ENCODE measurements at places on chromosomes 7 and 10.

GRCh38 chr10:116985611-116986010 is 19.4 kb downstream of the SHTN1 start:
- DNase-seq, result no peak

GRCh38 chr10:44519361-44519760 is 134.5 kb upstream of the CXCL12 start:
- no peak for DNase-seq

GRCh38 chr7:90178679-90179278 is 24.5 kb downstream of the STEAP1 start:
- no peak for DNase-seq

DNA sequence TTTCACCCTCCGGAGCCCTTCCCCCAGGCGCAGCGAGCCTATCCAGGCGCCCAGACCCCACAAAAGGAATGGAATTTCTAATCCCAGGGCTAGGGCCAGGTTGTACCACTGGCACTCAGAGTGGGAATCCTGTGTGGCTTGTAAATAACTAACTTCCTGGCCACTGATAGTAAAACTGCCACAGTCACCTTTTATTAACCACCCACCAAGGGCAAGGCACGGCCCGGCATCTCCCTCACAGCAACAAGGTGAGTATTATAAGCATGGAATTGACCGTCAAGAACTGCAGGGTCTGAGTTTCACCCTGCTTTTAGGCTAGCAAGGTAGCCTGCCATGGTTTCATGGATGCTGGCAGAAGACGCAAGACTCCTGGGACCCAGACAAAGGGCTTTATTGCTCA is 51.1 kb downstream of the SPOCK2 start:
- peak; percentile 20 for DNase-seq

- DNase-seq, result no peak
Observed at GRCh38 chr10:33483816-33484190, 149.3 kb upstream of the NRP1 start.

- no peak for DNase-seq
Observed at GRCh38 chr10:27157150-27157549, 2.0 kb downstream of the MASTL start.

DNA sequence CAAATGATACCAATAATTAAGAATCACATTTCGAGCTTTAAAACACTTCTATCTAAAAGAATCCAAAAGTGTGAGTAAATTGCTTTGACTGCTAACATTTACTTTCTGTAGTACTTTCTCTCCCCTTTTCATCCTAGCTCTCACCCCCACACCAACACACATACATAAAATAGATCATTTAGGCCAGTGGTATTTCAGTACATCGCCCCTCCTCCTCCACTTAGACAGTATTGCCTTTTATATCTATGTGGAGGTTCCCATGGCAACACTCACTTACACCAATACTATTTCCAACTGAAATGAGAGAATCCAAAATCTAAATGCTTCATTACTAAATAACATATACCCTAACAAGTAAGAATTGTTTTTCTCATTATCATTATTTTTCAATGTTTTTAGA is 58.9 kb downstream of the HIBADH start:
- DNase-seq, result no peak

DNA sequence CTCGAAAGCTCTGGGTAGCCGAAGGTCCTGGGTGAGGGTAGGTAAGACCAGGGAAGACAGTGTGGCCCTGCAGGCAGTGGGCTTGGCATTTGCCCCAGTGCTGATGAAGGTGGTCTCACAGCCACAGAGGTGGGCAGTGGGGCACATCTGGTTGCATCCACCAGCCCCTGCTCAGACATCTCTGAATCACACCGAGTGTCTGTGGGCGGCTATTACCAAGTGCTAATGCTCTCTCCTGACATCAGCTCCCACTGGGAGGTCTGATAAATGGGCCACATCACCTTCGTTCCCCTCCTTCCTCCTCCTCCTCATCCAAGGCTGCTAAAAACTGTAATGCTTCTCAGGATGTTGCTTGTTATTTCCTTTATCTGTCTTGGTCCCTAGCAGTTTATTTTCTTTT is 330.9 kb upstream of the COBL start:
- DNase-seq, result no peak

- DNase-seq, result peak; percentile 29
Observed at GRCh38 chr7:141462958-141463357, 88.3 kb upstream of the AGK start.

- DNase-seq, result no peak
Observed at GRCh38 chr7:111914291-111914690, 291.9 kb downstream of the DOCK4 start.

DNA sequence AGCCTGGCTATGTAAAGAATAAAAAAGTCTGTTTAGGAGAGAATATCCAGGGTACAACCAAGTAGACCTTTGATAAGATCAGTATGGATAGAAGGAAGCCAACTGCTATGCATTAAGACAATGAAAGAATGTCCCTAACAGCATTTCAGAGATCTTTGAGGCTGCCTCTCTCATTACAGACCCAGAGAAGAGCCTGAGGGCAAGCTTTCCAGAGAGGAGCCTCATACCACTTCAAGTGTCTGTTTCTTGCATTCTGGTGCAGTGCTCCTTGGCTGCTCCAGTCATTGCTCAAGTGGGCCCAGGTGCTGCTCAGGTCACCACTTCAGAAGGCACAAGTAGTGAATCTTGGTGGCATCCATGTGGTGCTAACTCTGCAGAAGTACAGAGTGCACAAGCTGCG is 514.0 kb downstream of the PLXDC2 start:
- no peak for DNase-seq

DNA sequence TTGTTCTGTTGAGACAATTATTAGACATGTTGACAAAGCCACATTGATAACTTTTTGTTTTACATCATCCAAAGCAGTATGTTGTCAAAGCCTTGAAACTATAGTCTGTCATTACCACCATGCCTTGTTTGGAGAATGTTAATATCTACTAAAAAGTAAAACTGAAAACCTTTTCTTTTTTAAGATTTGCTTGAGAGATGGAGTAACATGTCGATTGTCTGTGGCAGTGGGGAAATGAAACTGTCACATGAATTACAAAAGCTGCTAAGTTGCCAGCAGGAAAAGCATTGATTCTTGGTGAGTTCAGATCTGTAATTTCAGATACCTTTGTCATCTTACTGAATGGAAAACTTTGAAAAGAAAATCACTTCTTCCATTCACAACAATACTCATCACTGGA is 69.1 kb downstream of the TFPI2 start:
- no peak for DNase-seq

DNA sequence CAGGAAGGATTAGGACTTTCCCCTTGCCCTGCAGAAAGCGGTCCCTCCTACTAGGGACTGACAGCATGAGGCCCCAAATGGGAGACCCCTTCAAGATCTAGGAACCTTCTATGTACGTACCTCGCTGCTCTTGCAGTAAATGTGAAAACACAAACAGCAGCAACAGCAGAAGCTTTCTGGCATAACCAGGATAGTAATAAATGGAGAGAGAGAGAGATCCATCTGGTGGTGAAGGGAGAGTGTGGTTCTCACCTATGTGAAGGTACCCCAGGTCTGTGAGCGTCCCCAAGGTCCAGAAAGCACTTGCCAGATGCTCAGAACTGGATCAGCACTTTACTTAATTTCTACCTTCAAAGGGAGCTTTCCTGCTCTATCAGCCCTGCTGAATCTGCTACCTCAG is 592.7 kb downstream of the PARD3 start:
- no peak for DNase-seq

DNA sequence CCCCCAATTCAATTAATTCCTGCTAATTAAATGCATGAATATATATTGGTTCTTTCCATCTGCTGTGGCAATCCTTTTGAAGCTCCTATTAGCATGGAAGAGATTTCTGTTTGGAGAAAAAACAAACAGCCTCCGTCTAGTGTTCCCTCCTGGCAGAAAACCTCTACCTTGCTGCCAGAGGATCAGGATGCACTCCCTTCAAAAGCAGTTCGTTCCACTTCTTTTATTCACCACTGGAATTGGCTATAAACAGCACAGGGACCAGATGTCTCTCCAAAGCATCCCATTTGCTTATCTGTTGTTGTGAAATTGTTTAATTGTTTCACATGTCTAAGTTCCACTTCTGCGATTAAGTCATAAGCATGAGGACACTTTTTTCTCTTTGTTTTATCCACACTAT is 77.8 kb upstream of the PTN start:
- no peak for DNase-seq

Measured in right cardiac atrium (tissue), 5 donors.